Left renal pelvis (tissue), 4 donors: ENCODE measurements at places on chromosomes 13 and 19.

- DNase-seq, result no peak
Measured at GRCh38 chr19:39128516-39129079, 3.0 kb downstream of the PAK4 start.

GRCh38 chr19:861756-862580 is 2.5 kb downstream of the CFD start:
- no peak for DNase-seq

DNA sequence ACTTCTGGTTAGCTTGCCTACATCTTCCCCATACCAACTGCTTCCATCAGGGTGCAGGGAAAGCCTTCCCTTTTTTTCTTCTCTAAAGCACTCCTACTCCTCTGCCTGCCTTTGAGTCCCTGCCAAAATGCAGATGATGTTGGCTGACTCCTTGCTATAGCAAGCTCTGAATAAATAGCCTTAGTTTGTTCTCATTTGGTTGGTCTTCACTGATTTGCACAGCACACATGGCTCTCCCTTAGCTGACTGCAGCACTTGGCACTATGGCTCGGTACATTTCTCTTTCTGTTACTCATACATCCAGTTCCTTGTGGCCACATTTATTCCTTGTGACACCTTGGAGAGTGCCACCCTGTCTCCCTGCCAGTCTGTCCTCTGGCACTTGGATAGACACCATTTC is 249.8 kb downstream of the DCLK1 start:
- no peak for DNase-seq

GRCh38 chr19:8503510-8503909 is 1.1 kb upstream of the PRAM1 start:
- DNase-seq, result no peak

DNA sequence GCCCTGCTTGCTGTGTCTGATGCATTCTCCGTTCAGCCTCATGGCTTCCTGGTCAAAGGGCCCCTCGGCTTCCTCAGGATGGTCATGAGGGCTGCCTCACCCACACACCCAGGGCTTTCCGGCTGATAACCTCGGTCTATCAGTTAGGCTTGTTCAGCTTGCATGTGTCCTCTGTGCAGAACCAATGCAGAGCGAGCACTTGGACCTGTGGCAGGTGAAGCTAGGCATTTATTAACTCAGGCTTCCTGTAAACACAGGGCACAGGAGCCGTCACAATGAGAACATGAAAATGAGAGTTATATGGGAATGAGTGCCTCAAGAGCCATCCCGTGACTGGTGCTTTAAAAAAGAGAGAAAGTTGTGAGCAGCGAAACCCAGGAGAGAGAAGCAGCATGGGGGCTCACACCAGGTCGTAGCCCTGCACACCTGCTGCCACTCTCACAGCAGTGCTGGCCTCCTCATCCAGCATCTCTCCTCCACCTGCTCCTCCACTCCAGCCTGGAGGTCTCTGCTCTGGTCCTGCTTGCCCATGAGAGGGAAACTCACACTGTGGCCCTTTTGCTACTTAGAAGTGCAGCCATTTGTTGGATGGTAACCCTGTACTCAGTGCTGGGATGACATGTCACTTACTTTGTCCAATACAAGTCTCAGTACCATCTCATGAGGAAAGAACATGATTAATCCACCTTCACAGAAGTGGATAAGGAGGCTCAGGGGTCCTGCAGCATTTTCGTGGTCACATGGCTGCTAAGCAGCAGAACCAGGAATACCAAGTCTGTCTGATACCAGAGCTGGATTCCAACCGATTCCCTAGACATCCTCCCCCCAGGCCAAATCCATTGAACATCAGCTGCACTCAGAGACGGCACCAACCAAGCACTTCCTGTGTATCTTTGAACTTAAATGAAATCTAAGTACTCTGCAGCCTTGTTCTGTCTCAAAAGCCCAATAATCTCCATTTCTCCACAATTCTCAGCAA is 50.5 kb upstream of the IRS2 start:
- peak; percentile 39 for DNase-seq

GRCh38 chr13:77732287-77732686 is 34.8 kb downstream of the SLAIN1 start:
- no peak for DNase-seq

GRCh38 chr13:99269627-99270241 is 11.6 kb upstream of the GPR18 start:
- no peak for DNase-seq

GRCh38 chr19:33389421-33390100 is 16.1 kb downstream of the CEBPG start:
- no peak for DNase-seq

GRCh38 chr19:14694641-14695266 is 4.9 kb downstream of the ZNF333 start:
- DNase-seq, result no peak
